GM18507 (cell line): ENCODE measurements at places on chromosomes 1 and 21.
A peak's percentile ranks its signal among the peaks of the same experiment; 100 is the strongest.

DNA sequence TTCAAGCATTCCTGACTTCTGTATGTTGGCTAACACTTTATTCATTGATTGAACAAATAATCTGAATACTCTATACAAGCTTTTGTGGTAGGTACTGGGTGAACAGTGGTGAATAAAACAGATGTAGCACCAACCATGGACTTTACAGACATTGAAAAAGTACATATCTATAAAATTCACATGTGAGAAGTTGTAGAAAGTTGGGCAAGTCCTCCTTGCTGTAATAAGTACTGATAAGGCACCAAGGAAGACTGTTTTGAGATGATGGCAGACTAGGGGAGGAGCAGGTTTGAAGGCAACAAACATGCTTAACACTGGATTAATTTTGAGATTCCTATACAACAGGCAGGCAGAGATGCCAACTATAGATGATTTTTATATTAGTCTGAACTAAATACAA is 42.4 kb downstream of the RNF2 start:
- DNase-seq = no peak

DNA sequence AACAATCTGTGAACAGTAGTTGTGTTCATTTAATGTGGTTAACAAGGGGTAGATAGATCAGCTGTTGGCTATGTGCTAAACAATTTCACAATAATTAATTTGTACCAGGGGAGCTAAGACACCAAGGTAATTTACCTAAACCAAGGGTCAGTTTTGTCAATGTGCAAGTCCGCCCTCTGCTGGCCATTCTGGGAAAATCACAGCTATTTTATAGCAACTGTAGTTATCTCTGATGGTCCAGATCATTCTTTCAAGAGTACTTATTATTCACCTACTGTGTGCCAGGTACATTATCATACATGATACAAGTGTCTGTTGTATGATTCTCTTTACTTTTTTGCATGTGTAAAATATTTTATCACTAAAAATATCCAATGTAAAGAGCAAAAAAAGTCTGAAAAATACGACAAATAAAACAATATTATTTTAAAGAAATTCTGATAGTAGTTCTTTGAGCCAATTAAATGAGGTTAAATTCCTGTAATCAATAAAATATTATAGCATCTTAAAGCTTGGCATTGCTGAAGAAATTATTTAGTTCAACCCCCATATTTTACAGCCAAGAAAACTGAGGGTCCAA is 312.3 kb upstream of the FAM78B start:
- DNase-seq = no peak

- no peak for DNase-seq
Measured at GRCh38 chr1:203099805-203100515, 14.1 kb upstream of the MYOG start.

GRCh38 chr1:158249646-158250045 is 4.6 kb upstream of the CD1A start:
- no peak for DNase-seq

- no peak for DNase-seq
Measured at GRCh38 chr1:107620753-107621152, 344.2 kb downstream of the VAV3 start.

- peak; percentile 79 for DNase-seq
Measured at GRCh38 chr1:222618001-222618879, at the start of gene MIA3. Gene MIA3 (plus strand): TSS chr1:222618097. CDS start chr1:222618111, 14 bp downstream.

- DNase-seq = no peak
Measured at GRCh38 chr1:147815503-147815902, 55.1 kb upstream of the GJA5 start.

GRCh38 chr1:117646956-117647355 is 41.1 kb downstream of the TENT5C start:
- no peak for DNase-seq

- DNase-seq = no peak
Measured at GRCh38 chr1:169574336-169574735, 11.9 kb downstream of the F5 start.

DNA sequence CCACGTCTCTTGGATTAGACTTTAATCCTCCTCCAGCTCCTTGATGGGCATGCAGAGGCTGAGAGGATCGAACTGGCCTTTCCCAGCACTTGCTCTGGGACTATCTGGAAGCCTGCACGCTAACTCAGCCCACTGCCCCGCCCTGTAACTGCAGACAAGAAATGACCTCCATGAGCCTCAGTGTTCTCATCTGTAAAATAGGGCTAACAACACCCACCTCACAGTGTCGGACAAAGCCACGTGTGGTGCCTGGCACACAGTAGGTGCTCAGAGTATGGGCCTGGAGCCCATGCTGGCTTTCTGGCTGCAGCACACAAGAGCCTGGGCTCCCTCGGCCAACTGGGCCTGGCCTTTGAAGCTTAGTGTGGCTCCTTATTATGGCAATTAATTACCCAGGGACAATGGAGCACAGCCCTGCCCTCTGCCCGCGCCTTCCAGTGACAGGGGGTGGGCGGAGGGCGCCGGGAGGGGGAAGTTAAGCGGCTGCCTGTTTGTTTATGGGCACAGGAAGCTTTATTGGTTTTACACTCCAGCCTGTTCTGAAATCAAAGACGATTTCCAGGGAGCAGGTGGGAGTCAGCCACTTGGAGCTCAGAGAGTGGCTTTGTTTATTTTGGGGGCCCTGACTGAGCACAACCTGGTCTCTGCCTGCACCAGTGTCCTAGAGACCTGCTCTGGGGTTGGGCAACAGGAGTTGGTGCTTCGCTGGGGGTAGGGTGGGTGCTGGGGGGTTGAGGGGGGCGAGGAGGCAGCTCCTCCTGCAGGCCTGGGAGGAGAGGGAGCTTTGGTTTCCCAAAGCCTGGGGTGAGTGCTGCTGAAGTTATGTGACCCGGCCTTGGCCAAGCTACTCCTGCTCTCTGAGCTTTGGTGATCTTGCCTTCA is 31.0 kb downstream of the PAX7 start:
- no peak for DNase-seq

DNA sequence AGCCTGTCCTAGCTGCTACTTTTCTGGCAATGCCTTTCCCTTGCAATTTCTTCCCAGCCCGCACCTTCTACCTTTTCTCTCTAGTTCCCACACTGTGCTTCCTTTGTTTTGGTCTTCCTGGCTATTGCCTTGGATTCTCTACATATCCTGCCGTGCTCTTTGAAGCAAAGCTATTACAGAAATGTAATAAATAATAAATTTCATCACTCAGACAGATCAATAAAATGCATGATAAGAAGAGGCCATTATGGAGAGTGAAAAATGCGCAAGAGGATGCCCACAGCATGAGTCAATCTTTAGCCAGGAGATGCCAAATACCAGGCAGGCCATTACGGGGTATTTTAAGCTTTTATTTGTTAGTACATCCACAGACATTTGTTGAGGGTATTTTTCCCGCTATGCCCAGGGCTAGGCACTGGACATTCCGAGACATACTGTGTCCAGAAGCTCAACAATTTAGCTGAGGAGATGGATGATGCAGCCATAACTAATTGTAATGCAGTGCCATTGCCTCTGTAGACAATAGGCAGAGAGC is 163.6 kb downstream of the ST6GALNAC3 start:
- DNase-seq = no peak

DNA sequence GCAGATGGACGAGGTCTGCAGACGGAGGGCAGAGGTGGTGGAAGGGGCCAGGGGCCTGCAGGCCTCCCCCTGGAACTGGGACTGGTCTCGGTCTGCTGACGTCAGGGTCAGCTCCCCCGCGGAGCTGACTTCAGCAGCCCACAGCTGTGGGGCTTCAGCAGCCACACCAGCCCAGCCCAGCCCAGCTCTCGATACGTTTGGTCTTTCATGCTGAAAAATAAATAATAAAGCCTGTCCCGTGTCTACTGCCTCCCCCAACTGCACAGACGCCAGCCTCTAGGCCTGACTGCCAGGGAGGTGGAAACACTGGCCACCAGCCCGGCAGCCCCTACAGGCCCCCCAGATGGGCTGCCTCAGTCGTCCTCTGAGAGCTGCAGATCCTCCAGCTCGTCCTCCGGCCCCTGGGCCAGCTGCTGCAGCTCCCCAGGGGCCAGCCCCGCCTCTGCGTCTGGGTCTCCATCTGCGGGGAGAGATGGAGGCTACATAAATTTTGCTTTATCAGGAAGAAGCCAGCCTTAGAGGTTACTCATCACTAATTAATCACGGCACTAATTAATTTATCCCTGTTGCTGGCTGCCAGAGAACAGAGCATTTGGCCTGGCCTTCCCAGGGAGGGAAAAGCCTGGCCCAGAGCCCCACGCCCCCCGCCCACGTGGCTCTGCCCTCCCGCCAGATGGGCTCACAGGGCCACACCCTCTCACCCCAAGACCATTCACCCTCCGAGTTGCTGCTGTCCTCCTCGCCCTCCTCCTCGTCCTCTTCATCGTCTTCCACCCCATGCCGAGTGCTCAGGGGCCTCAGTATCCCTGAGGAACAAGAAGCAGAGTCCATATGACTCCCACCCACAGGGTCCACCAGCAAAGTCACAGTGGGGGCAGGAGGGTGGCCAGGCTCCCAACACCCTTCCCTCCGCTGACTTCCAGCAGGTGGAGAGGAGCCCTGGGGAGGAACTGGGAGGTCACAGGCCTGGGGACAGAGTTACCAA is 14.4 kb downstream of the NOC2L start:
- DNase-seq = no peak

- DNase-seq = no peak
Measured at GRCh38 chr1:214219902-214220301, 61.1 kb upstream of the SMYD2 start.

DNA sequence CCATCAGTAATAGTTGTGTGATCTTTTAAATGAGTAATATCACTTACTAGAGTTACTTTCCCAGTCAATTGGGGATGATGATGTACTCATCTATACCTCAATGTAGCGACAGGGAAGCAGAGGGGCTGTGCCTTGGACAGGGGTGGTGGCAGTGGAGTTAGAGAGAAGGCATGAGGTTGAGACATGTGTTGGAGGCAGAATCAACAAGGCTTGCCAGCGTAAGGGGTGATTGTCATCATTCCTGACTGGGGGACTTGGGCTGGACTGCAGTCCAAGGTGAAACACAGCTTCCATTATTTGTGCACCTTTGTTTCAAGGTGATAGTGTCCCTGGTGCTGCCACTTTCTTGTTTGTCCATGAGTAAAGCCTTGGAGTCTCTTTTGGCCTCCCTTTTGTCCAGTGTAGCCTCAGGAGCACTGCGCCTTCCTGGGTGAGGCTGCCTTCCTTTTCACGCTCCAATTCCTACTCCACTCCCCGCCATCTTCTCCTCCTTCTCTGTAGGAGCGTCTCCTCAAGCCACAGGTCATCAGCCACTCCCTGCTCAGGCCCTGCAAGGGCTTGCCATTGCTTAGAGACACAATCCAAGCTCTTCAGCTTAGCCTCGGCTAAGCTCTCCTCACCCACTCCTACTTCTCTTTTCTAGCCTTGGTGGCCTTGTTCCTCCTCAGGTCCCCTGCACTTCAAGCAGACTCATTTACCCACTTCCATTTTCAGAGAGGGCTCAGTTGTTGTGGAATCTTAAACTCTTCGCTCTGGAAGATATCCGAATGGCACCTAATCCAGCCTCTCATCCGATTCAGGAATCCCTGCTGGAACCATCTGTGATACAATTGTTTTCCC is 77.6 kb upstream of the CD34 start:
- DNase-seq = no peak

GRCh38 chr1:35377555-35377954 is 109.0 kb downstream of the ZMYM4 start:
- DNase-seq = no peak

- DNase-seq = no peak
Measured at GRCh38 chr1:95084317-95085176, 11.8 kb upstream of the ALG14 start.

GRCh38 chr1:79617777-79618176 is 611.2 kb upstream of the ADGRL4 start:
- DNase-seq = no peak

- no peak for DNase-seq
Measured at GRCh38 chr1:206074839-206075238, 21.9 kb downstream of the RHEX start.

DNA sequence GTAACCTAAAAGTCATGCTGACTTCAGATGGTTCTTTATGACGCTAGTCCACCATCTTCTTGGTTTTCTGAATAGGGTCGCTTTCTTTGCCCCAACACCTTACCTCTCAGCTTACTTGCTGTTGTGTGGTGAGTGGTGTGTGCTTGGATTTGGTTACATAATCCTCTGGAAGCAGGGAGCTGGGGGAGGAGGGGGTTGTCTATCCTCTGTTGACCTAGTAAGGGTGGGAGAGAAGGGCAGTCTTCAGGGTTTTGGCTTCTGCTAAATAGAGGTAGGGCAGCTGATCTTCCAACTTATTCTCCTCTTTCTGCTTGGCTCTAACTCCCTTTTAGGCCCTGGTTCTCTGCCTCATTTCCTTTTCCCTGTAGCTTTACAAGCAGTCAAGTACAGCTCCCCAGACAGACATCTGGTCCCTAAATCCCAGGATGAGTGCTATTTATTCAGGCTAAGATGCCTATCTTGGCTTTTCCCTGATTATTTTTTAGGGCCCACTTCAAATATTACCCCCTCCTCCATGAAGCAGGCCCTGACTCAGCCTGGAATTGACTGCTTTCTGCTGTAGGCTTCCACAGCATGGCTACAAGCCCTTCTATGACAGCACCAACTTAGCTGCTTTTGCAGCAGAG is 6.4 kb upstream of the REN start:
- DNase-seq = no peak

- no peak for DNase-seq
Measured at GRCh38 chr1:56185493-56185892, 393.9 kb downstream of the PLPP3 start.

DNA sequence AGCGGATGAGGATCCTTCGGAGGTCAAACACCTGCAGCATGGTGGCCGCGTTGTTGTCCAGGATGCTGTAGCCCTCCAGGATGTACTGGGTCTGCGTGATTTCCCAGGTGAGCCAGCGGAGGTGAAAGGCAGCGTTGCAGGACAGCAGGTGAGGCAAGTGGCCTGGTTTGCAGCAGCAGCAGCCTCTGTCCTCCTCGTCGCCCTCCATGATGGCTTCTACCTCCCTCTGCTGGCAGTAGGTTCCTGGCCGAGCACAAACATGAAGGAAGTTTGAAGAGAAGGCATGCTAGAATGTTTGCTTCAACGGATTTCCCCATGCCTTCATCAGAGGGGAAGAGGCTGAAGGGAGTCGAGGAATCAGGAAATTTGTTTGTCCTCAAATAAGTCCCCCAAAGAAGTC is 74.7 kb downstream of the NTPCR start:
- DNase-seq = no peak

- DNase-seq = no peak
Measured at GRCh38 chr1:86195281-86195680, 38.7 kb upstream of the COL24A1 start.

- no peak for DNase-seq
Measured at GRCh38 chr1:74753104-74753503, 20.2 kb downstream of the TYW3 start.

DNA sequence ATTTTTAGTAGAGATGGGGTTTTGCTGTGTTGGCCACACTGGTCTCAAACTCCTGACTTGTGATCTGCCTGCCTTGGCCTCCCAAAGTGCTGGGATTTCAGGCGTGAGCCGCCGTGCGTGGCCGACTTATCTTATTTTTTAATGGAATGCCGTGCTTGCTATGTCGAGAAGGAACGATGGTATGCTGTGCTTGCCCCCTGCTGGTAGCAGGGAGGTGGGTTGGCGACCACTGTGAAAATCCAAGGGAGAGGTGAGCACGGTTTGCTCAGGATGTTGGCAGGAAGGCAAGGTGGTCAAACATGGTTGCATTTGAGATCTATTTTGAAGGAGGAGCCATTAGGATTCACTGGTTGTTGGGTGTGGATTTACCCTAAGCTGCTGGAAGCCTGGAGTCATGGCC is 45.8 kb upstream of the RCC2 start:
- no peak for DNase-seq
